ENCODE measurements at places on chromosomes 1 and 21.

DNA sequence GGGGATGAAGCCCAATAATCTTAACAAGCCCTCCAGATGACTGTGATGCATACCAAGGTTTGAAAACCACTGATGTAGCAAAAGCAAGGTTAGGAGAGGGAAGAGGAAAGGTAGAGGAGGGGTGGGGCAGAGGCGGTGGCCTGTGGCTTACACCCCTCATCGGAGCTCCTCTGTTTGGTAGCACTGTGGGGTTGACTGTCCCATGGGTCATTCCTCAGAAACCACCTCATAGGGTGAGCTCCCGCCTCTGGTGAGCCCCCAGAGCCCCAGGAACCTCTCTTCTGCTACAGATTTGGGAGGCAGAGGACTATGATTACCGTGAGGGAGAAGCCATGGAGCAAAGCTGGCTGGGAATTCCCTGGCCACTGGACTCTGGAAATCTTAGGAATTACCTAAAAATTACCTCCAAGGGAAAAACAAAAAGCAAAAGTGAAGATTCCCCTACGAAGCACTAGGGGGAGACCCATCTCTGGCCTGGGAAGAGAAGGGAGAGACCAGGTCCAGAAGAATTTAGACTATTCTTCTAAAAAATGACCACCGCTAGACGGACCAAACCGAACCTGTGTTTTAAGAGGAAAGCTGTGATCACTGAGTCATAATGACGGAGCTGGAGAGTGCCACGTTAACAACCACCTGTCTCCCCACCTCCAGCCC, 1.5 kb upstream of the RASSF5 start:
- DNase-seq: peak; percentile 47

GRCh38 chr21:16388911-16389560, 659.3 kb downstream of the USP25 start:
- DNase-seq: no peak

DNA sequence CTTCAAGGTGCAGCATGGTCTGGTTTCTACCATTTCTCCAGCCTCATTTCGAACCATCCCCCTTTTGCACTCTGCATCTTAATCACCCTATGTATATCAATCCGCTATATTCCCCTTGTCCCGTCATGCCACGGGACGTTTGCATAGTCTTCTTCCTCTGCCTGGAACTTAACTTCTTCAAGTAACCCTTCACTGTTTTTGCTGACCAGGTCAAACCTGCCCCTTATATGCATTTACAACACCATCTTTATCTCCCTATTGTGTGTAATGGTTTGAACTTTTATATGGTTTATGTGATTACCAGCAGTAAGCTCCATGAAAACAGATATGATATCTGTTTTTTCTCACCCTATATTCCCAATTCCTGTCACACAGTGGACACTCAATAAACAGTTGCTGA, 2.3 kb downstream of the VPS45 start:
- no peak for DNase-seq

GRCh38 chr21:28375708-28376385, 616.8 kb downstream of the LTN1 start:
- no peak for DNase-seq

GRCh38 chr1:174358344-174358743, 89.4 kb upstream of the GPR52 start:
- peak; percentile 14 for DNase-seq

DNA sequence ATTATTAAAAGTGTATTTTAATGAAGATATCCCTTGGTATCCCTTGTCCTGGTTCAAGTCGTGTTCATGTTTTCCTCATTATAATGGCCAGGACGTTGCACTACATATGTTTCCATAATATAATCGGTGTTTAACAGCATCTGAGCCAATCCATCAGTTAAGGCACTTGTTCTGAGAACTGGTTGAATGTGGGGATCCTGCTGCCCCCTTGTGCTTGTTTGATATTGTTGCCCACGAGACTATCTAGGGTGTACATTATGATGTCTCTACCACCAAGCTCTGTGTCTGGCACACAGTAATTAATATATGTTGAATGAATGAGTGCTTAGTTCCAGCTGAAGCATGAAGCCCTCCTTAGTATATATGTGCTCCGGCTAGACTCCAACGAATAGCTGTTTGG, 193.0 kb downstream of the CACNA1E start:
- no peak for DNase-seq

DNA sequence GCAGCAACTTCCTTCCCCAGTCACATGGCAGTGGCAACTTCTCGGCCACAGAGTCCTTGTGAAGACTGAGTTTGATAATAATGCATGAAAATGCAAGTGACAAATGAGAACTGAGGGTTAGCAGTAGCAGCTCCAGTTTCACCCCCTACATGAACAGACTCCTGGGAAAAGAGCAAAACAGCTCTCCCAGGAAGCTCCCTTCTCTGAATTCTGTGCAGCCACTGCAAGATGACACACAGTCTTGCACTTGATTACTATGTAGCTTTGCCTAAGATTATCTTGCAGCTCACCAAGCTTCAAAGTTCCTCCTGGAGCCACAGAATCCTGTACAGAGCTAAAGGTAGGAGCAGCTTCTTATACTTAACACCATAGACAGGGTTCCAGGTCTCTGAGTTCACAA, 4.7 kb downstream of the PGBD5 start:
- DNase-seq: no peak

DNA sequence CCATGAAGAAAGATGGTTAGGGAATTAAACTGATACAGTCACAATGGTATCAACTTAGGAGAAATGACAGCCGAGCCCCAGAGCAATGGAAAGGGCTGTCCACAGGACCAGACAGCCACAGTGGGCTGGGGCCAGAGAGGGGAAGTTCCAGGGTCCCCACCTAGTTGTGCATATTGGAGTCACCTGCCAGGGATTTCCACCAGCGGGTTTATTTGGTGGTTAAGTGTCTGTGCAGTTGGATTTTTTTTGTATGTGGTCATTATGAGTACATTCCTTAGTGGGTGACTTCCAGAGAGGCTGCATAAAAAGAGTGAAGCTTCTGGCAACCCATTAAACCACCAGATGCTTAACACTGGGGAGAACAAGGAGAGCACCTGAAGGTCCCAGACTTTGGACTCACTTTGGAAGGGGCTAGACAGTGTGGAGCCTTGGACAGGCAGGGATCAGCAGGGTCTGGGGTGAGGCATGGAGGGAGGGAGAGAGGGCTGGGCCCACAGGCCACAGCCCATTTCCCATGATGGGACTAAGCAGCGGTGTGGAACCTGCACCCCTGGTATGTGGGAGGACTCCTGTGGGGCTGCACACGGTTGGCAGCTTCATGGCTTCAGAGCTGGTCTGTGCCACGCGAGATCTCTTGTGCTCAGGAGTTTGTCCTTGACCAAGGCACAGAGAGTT, 7.8 kb upstream of the PTTG1IP start:
- peak; percentile 53 for DNase-seq

DNA sequence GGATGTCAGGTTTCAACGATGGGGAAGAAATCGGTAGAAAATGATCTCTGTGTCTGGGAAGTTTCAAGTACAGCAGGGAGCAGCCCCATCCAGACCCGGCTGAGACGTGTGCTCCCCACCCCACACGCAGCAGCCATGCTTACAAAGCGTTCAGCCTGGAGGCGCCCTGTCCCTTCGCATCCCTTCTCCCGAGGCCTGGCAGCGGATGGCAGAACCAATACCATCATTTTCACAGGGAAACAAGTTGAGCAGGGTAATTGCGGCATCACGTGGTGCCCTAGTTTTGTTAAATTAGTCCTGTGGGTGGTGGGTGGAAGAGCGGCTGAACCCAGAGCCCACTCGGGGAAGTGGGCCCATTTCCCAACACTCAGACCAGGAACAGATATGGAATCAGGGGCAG, 23.9 kb downstream of the KCNAB2 start:
- DNase-seq: no peak

- no peak for DNase-seq
These were observed 20.9 kb upstream of the LYPLAL1 start for GRCh38 chr1:219152751-219153150.

- no peak for DNase-seq
These were observed 797 bp upstream of the USP1 start for GRCh38 chr1:62436039-62436465.

DNA sequence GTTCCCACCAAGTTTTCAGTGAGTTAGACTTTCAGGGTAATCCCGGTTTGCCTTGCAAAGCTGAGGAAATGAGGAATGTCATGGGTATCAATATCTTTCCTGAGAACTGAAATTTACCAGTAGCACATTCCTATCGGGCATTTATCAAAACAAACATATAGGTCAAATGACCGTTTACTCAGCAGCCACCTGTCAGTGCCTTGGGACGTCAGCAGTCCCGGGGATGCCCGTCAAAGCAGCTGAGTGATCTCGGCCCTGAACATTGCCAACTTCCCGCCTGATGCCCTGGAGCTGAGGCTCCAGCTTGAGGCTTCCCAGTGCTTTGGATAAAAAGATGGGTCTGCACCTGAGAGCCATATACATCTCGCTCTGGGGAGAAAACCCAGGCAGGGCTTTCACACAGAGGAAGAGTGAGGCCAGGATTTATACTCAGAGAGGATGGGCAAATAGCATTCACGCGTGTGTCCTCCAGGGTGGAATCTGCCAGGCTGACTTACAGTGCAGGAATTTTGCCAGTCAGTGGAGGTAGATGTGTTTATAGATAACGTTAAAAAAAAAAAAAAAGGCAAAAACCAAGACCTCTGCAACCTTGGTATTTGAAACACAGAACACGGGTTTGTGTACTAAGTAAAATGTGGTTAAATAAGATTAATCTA, 435.7 kb upstream of the VAMP3 start:
- DNase-seq: peak; percentile 42

GRCh38 chr1:203867802-203868201, 6.4 kb downstream of the SNRPE start:
- no peak for DNase-seq

- no peak for DNase-seq
These were observed 44.2 kb downstream of the TMEM53 start for GRCh38 chr1:44630116-44630515.

- peak; percentile 49 for DNase-seq
These were observed 45.7 kb downstream of the ZC3H11B start for GRCh38 chr1:219566951-219567947.

DNA sequence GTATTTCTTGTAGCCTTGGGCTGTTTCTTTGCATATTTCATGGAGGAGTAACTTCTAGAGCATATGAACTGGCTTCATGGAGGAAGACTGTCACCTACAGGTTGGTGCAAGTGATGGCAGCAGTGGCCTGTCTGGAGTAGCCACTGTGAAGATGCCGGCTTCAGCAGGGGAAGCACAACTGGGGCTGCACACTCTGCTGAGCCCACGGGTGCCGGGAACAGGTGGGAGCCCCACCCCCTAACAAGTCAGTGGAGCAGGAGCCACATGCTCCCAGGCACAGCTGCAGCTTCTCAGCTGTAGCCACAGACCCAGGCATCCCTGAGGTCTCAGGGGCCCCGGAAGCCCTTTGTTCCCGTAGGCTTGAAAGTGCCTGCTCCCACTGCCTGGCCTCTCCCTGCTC, 43.2 kb upstream of the C1orf185 start:
- DNase-seq: peak; percentile 48

- no peak for DNase-seq
These were observed 13.3 kb downstream of the FBXO2 start for GRCh38 chr1:11640944-11641343.

- DNase-seq: no peak
These were observed 124.9 kb downstream of the KAZN start for GRCh38 chr1:14723401-14723800.

- DNase-seq: no peak
These were observed 11.4 kb downstream of the DESI2 start for GRCh38 chr1:244664353-244664752.

DNA sequence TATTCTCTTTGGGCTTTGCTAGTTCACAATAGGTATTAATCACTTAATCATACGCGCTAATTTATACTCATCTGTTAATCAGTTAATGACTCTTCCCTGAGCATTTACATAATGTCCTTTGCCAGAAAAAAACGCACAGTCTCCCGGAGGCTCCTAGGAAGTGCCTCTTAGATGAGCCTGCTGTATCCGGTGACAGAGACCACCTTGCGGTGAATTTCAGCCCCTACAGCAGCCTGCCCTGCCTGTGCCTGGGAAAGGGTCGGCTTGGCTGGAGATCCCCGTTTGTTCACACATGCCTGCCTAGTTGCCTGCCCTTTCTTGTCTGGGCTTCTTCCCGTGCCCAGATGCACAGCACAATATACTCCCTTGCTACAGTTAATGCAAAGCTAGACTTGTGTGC, 152.9 kb downstream of the ZBTB18 start:
- no peak for DNase-seq

DNA sequence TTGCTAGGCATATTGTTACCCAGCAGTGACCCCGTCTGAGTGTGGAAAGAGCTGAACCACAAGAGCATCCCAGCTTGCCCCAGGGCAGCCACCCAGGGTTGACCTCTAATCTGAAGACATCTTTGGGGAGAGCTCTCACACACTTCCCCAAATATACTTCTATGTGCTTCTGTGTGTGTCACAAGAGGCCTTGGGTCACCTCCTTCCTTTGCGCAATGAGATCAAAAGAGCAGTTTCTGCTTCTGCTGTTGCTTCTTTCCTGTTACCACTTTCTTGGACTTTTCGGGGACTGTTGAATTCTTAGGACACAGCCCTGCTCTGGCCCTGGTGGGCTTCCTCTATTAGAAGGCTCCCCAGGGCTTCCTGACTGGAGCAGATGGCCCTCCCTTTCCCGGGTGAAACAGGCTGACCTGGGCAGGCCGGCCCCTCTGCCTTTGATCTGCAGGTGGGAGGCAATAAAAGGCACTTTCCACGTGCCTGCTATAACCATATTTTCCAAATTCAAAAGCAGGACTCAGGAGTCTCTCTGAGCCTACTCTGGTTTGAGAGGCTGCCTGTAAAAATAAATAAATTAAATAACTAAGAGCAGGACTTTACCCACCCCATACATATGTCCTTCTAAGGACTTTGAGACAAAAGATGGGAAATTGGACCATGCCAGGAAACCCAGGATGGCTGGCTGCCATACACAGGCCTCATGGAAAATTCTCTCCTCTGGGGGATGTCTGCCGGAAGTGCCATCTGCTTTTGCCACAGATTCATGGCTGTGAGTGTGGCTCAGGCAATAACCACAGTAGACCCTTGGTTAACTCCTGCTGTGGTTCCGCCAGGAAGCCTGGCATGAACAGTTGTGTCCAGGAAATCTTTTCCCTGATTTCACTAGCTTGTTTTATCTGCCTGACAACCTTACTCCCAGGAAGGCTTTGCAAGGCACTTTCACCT, 28.3 kb upstream of the RCSD1 start:
- peak; percentile 68 for DNase-seq

DNA sequence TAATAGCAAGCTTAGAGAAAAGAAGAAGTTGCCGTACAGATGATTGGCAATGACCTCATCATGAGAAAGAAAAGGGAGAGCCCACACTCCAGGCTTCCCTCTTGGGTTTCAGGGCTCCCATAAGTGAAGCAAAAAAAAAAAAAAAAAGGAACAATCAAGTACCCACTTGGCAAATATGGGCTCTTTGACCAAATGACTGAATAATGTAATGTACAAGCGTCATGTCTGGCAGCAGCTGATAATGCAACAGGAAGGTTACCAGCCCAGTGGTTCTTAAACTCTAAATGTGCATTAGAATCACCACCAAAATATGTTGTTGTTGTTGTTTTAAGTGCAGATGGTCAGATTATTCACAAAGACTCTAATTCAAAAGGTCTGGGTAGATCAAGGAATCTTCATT, 13.5 kb downstream of the TNFSF4 start:
- peak; percentile 62 for DNase-seq

Data from RPMI7951 (cell line).